ENCODE measurements at places on chromosomes 5 and 9.

DNA sequence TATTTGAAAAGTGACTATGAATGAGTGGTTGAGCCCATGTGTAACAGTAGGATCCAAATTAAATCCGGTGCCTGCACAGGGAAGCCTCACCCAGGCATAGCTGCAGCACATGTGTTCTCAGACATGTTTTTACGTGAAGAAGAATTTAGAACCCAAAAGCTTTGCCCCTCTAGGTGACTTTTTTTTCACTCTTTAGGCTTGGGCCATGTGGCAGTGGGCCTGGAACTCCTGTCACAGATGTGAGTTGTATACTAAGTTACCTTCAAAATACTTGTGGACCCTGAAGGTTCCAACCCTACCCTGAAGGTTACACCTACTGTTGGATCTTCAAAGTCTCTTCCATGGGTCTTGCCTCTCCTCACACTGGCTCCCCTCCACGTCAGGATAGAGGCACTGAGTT, 146.6 kb downstream of the GAS1 start:
- DNase-seq, result no peak

- DNase-seq, result no peak
Observed at GRCh38 chr9:15553528-15553898, 670 bp downstream of the CCDC171 start.

DNA sequence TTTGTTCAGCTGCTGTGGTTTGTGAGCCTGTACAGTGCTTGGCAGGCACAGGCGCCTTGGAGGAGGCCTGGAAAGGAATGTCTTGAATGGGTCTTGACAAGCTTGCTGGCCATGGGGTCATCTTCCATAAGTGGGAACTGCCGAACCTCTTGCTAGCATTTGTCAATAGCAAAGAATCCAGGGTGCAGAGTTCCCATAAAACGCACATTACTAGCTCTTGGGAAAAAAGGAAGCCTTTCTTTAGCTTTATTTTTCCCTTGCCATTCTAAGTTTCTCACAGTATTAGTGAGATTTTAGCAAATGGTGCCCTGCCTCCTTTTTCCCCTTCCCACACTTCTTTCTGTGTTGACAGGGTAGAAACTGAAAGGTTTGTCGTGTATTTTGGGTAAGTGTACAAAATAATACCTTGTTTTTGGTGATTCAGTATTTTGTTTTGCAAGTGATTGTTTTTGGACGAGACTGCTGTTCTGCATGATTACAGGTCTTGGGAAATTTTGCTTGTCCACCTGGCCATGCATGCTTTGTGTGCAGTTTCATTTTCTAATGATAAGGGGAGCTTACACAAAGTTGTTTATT, 82.0 kb downstream of the ADGRV1 start:
- DNase-seq, result no peak

DNA sequence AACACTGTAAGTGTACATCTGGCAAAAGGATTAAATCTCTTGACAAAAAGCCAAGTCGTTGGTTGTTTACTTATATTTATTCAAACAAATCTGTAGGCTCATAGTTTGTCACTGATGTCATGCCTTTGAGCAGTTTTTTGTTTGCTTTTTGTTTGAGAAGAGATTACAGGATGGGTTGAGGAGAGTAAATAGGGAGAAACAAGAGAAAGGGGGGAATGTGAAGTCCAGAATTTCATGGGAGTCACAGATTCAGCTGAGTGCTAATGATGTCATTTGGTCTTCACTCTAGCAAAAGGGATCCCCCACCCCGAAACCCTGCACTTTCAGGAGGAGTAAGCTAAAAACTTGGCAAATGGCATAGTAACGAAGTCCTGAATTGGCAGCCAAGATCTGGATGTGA, 337.4 kb downstream of the GLIS3 start:
- no peak for DNase-seq

GRCh38 chr5:33631786-33632185, 191.0 kb downstream of the TARS1 start:
- DNase-seq, result no peak

DNA sequence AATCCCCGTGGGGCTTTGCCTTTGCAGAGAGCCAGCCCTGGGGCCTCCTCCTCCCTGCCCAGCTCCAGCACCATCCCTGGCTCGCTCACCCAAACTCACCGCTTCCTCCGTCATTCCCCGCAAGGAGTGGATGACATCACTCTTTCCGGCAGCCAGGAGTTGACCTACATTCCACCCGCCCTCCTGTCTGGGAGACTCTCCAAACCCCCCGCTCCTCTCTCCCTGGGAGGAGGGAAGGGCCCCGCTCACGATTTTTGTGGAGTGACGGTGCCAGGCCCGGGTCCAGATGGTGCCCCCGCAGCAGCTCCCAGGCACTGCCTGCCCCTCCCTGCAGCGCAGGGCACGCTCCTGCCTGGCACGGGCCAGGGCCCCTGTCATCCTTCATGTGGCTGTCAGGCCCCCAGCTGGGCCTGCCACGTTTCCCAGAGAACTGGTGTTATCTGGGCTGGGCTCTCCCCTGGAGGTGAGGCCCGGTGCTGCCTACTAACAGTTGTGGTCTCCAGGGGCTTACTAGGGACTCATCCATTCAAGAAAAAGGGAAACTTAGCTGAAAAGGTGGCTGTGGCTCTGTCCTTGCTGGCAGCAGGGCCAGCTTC, 52.3 kb downstream of the NTNG2 start:
- DNase-seq, result no peak

DNA sequence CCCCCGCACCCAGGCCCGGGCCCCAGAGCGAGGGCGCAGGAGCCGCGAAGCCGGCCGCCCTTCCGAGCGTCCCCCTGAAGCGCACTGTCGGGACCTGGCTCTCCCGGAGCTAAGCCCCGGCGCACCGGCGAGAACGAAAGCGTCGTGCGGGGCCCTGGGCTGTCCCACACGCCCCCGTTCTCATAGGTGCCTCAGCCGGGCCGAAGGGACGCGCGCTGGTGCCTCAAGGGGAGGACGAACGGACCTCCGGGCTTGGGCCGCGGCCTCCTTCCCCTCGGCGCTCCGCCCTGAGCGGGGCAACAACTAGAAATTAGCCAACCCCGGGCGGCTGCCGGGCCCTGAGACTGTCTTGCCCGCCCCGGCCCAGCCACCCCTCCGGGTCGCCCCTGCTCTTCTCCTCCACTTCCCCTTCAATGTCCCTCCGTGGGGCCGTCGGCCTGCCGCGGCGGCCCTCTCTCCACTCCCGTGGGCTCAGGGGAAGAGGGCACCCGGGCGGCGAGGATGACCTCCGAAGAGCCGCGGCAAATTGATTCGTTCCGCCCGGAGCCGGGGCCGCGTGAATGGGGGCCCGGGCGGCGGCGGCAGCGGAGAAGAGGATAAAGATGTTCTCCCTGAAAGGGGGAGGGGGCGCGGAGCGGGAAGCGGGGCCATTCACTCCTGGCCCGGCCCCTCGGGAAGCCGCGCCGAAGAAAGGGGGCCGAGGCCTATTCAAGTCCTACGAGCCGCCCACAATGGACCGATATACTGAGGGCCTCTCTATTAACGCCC, 3.5 kb upstream of the PRDM12 start:
- DNase-seq, result no peak
